ENCODE measurements at places on chromosomes 13 and 19. TPM values are rescaled to one million over a fixed set of nuclear protein-coding genes. Genes with fewer than 3 reads are reported as not detected.

GRCh38 chr13:28449826-28450773 is 44.8 kb downstream of the FLT1 start:
- DNase-seq = no peak

DNA sequence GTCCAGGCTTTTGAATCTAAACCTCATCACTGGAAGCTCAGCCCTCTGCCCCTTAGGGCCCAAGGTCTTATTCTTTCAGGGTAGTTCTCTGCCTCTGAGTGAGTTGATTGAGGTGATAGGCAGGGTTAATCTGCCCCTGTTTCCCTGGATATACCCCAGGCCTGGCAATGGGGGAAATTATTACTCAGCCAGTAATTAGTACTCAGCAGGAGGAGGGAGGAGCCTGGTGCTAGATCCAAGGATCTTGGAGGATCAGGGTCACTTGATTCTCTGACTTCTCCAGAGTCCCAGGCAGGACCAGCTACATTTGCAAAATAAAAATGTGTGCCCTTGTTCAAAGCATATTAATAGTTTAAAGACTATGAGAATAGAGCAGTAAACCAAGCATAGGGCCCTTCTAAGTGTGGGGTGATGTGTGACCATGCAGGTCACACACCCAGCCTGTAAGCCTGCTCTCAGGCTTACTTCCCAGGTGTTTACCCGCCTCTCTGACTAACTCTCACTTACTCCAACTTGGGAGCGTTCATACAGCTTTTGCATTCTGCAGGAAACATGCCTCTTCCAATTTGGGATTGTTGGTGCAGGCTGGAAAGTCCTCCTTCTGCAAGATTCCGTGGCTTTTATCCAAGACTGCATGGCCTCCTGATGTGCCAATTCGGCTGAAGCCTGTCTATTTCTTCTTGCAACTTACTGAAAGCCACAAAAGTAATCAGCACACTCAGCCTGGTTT is 7.9 kb upstream of the STK24 start:
- no peak for DNase-seq

THSD1 gene
- polyA plus RNA-seq = 8.9 TPM

- DNase-seq = no peak
Observed at GRCh38 chr13:36804588-36804987, 14.4 kb upstream of the RFXAP start.

- DNase-seq = peak; percentile 17
Observed at GRCh38 chr19:3281026-3281425, 56.6 kb downstream of the CELF5 start.

GRCh38 chr19:51246164-51246552 is 4.7 kb upstream of the SIGLECL1 start:
- DNase-seq = no peak

- no peak for DNase-seq
Observed at GRCh38 chr19:40358773-40359172, 10.3 kb downstream of the PLD3 start.

GRCh38 chr13:101486708-101487437 is 34.4 kb downstream of the ITGBL1 start:
- DNase-seq = no peak

DNA sequence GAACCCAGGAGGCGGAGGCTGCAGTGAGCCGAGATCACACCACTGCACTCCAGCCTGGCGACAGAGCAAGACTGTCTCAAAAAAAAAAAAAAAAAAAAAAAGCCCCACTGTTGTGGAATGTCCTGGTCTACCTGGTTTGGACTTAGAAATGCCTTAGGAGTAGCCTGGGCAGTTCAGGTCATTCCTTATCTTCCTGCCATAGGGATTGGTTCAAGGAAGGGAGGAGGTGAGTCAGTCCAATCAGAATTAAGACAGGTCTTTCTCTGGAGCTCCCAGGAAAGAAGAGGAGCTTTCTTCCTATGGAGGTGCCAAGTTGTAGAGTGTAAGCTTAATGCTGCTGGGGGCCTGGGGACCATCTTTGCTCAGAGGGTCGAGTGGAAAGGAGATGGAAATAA is 44.8 kb downstream of the SIPA1L3 start:
- DNase-seq = no peak

GRCh38 chr13:51026016-51026415 is 85.1 kb downstream of the C13orf42 start:
- no peak for DNase-seq

ACER1 gene
- not detected for polyA plus RNA-seq

DNA sequence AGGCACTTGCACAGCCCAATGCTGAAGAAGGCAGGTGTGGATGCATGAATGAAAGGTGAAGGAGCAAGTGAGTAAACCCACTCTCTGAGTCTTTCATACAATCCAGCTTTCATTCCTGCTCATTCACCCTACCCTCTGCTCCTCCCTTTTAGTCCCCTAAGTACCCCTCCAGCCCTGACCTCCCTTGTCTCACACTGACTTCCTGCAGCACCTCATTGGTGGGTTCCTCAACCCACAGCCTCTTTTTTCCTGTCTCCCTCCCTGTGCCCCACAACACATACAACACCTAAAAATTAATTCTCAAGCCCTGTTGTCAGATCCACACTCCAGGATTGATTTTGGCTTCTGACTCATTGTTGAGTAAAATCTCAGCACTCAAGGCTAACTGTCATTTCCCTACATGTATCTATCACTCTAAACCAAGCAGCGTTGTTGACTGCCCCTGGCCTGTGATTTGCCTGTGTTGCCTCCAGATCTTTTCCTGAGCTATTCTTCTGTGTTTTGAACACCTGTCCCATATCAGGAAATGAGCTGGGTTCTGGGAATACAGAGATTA is 177.3 kb upstream of the SERP2 start:
- DNase-seq = no peak

DNA sequence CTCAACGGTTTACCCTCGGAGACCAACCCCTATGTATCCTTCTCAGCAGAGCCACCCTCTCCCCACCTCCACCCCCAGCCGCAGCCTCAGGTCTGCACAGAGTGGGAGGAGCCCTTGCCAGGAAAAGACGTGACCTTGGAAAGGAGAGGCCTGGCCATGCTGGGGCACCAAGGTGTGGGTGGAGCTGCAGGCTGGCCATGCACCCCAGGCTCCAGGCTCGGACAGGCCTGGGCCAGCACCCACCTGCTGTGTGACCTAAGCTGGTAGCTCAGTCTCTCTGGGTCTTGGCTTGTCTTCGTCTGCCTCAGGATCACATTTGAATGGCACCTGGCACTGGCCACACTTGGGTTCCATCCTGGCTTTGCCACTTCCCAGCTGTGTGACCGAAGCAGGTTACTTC is 29.5 kb downstream of the CCDC8 start:
- DNase-seq = no peak

NCLN gene
- 69.0 TPM for polyA plus RNA-seq

DNA sequence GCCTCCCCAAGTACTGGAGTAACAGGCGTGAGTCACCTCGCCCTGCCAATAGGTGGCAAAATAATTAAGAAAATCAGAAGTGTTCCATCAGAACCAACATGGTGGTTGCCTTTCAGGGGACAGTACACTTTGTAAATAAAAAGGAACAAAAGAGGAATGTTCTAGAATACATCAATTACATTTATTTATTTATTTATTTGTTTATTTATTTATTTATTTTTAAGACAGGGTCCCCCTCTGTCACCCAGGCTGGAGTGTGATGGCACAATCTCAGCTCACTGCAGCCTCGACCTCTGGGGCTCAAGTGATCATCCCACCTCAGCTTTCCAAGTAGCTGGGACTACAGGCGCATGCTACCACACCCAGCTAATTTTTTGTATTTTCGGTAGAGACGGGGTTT is 12.9 kb upstream of the TYROBP start:
- DNase-seq = no peak

LYPD3 gene
- 4.2 TPM for polyA plus RNA-seq

ZNF136 gene
- 1.7 TPM for polyA plus RNA-seq

EDNRB gene
- polyA plus RNA-seq = not detected

DNA sequence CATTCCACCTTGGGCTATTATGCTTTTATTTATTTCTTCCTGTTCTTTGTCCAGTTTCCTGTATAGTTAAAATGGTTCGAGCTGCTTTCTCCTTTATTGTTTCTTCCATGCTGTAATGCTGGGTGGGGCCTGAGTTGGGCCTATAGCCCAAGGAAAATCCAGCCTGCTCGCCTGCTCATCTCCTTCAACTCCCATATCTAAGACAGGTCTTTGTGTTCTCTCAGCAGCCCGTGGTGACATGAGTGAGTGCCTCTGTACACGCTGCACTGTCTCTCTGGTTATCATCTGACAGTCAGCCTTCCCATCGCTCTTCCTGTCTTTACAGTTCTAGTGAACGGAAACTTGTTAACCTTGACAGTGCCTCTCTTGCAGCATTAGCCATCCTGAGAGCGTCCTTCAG is 221.9 kb upstream of the SLC10A2 start:
- no peak for DNase-seq

EPSTI1 gene
- 0.02 TPM for polyA plus RNA-seq

GRCh38 chr19:49338691-49339300 is 3.6 kb downstream of the CD37 start:
- DNase-seq = peak; percentile 68

- DNase-seq = no peak
Observed at GRCh38 chr13:111245576-111246384, 74.7 kb upstream of the TEX29 start.

DNA sequence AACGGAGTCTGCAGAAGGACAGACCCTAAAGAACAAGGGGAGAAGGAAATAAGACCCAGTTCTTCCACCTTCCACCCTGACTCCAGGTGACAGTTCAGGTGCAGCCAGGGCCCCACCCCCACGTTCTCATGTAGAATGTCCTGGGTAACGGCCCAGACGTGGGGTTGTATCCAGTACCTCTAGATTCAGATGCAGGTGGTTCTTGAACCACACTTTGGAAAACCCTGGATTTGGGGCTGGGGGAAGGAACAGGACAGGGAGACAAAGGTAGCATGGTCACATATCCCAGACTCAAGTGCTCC is 2.2 kb downstream of the DMPK start:
- DNase-seq = no peak

DNA sequence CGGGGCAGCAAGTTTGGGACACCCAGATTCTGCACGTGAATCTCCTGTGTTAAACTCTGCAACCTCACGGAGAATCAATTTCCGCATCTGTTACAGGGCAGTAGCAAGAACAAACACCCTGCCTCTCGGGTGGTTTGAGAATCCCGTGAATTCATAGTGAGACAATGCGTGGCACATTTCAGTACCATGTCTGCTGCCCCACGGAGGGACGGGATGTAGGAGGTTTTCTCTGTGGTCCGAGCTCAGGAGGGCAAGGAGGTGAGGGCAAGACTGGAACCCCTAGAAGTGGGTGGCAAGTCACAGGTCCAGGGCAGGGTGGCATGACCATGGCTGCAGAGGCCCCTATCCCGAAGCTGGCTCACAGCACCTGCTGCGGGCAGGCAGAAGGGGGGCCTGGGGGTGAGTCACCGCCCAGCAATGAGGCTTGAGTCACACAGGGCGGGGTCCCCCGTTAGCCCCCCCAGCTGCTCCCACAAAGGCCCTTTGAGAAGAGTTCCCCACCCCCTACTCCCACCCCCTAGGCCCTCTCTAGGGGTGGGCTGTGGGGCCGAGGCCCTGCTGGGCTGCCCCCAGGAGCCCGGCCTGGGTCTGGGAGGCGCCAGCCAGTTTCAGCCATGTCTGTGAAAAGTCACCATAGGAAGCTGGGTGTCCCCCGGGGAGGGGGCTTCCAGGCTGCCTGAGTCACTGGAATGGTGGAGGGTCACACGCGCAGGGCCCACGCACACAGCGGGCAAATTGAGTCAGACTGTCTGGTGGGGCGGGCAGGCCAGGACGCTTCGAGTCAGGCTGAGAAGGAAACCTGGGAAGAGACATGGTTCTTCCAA is 25.8 kb upstream of the NANOS3 start:
- DNase-seq = peak; percentile 42

DNA sequence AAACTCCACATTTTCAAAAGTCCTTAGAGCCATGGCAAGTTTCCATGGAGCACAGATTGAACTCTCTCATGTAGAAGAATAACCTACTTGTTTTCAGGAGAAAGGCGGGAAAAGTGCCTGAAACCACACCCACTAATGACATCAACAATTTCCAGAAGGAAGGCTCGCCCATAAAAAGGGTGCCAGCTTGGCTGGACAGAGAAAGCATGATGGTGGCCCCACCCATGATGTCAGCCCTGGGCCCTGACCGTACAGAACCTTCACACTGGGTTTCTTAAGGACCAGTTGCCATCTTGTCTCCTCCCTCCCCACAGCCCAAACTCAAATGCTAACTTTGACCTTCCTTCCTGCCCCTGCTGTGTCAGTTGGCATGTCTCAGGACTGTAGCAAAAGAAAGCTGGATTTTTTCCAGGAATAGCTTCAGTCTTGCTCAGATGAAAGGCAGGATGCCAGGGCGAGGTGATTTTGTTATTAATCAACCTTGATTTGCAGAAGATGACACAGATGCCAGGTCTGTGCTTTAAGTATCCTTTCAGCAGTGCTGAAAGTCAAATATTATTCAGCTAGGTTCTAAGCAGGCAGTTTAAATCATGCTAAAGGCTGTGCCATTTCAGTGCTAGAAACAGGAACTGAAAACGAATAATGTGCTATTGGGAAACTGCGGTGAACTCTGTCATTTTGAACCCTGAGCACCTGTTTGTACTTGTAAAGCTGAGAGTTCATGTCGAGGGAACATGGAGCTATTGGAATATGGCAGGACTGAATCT is 89.5 kb upstream of the RFC3 start:
- no peak for DNase-seq

DNA sequence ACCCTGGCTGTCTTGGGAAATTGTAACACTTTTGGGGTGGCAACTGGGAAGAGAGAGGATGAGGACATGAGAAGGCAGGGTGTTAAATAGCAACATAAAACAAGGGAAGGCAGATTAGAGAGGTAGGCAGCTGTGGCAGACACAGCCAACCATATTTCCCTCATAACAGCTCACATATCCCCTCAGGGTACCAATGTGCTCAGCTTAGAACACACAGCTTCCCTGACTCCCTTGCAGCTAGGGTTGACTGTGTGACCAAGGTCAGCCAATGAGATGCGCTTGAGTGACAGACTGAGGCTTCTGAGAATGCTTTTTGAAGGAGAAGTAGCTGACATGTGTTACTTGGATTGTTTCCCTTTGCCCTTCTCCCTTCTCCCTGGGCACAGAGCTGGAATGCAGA is 28.8 kb upstream of the SPATA13 start:
- no peak for DNase-seq

DNA sequence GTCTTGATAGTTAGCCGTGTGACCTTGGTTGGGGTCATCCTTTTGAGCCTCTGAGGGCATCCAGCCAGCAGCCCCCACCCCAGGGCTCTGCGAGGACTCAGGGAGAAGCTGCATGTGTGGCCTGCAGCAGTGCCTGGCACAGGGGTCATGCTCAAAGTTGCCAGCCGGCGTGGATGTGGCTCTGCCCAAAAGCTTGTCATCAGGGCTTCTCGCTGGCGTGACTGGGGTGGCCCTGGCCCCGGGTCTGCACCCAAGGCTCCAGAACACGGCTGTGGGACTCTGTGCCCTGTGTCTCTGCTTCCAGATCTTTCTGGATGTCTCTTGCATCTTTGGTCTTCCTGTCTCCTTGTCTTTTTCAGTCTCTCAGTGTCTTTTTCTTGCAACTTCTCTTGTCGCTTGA is 90.9 kb downstream of the RYR1 start:
- DNase-seq = no peak

- peak; percentile 76 for DNase-seq
Observed at GRCh38 chr19:13929340-13929739, 8.9 kb downstream of the PODNL1 start.

ZNF763 gene
- polyA plus RNA-seq = 0.72 TPM
